Activated B cell treated with CpG ODN at 0.5 μM for 24 hours (primary cell): ENCODE measurements at places on chromosomes 4 and X.
A peak's percentile ranks its signal among the peaks of the same experiment; 100 is the strongest.

DNA sequence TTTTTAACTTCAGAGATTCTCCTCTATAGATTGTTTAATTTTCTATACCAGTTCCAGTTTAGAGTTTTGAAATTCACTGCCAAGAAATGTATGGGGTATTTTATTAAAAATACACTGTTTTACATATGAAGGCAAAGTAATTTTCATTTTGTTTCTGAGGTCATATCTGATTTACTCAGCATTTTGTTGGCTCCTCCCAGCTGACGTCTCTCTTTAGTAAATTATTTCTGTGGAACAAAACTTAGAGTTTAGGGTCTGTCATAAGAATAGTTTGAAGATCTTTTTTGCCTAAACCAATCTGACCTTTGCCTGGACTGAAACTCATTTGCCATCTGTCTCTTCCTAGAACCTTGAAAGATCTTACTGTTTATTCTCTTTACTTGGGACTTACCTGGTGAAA is 16.9 kb downstream of the FNIP2 start:
- peaks cover 67% of the 10 kb centered on the region for H3K27me3 ChIP-seq
- no peaks in the 10 kb centered on the region for H3K4me1 ChIP-seq
- no peak overlapping the region for H3K27ac ChIP-seq
- DNase-seq, result no peak
- H3K4me3 ChIP-seq, result no peak overlapping the region
- no peaks in the 10 kb centered on the region for H3K36me3 ChIP-seq

- no peak for DNase-seq
- H3K36me3 ChIP-seq, result peaks cover 3% of the 10 kb centered on the region
- H3K4me3 ChIP-seq, result no peak overlapping the region
- H3K27ac ChIP-seq, result no peak overlapping the region
Measured at GRCh38 chr4:183635741-183636140, 23.2 kb downstream of the RWDD4 start.

- H3K27me3 ChIP-seq, result peaks cover 6% of the 10 kb centered on the region
- no peak overlapping the region for H3K4me3 ChIP-seq
- H3K36me3 ChIP-seq, result no peaks in the 10 kb centered on the region
- no peak overlapping the region for H3K27ac ChIP-seq
Measured at GRCh38 chr4:183888564-183888963, 16.5 kb upstream of the STOX2 start.

- H3K27me3 ChIP-seq, result peaks cover 7% of the 10 kb centered on the region
- H3K27ac ChIP-seq, result no peak overlapping the region
- H3K36me3 ChIP-seq, result no peaks in the 10 kb centered on the region
- H3K4me1 ChIP-seq, result no peaks in the 10 kb centered on the region
- DNase-seq, result no peak
Measured at GRCh38 chr4:158996669-158997074, 106.2 kb upstream of the RAPGEF2 start.

DNA sequence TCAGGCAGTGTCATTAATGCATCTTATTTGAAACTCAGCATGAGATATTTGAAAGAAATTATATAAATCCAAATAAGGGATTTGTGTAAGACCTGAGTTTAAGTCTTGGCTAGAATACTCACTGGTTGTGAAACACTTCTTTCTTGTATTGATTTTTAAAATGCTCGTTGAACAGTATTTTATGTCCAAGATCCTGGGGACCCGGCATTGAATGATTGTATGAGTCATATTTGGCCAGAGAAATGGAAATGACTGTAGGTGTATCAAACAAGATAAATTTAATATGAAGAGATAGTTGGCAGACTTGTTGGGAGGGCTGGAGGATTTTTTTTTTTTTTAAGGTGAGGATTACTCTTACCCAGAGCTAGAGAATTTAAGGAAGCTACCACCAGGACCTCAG is 606.1 kb upstream of the CPEB2 start:
- H3K27me3 ChIP-seq, result no peaks in the 10 kb centered on the region
- H3K36me3 ChIP-seq, result no peaks in the 10 kb centered on the region
- no peak for DNase-seq
- no peak overlapping the region for H3K4me3 ChIP-seq
- no peak overlapping the region for H3K27ac ChIP-seq

GRCh38 chr4:3793545-3793944 is 27.4 kb downstream of the ADRA2C start:
- no peak overlapping the region for H3K27ac ChIP-seq
- no peaks in the 10 kb centered on the region for H3K36me3 ChIP-seq
- no peak overlapping the region for H3K4me3 ChIP-seq
- peaks cover 12% of the 10 kb centered on the region for H3K27me3 ChIP-seq
- no peaks in the 10 kb centered on the region for H3K4me1 ChIP-seq
- DNase-seq, result no peak

DNA sequence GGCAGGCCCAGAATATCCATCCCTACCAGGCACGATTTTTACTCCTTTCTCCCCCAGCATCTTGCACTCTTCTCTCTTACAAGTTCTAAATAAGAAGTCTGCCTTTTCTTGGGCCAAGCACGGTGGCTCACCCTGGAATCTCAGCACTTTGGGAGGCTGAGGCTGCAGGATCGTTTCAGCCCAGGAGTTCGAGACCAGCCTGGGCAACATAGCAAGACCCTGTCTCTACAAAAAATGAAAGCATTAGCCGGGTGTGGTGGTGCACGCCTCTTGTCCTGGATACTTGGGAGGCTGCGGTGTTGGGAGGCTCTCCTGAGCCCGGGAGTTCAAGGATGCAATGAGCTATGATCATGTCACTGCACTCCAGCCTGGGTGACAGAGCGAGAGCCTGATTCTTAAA is 64.8 kb downstream of the IRF2 start:
- no peak for DNase-seq
- peak overlapping the region; percentile 65 for H3K4me3 ChIP-seq
- peaks cover 63% of the 10 kb centered on the region for H3K4me1 ChIP-seq
- H3K27ac ChIP-seq, result peak overlapping the region; percentile 73
- H3K27me3 ChIP-seq, result no peaks in the 10 kb centered on the region
- peaks cover 85% of the 10 kb centered on the region for H3K36me3 ChIP-seq

DNA sequence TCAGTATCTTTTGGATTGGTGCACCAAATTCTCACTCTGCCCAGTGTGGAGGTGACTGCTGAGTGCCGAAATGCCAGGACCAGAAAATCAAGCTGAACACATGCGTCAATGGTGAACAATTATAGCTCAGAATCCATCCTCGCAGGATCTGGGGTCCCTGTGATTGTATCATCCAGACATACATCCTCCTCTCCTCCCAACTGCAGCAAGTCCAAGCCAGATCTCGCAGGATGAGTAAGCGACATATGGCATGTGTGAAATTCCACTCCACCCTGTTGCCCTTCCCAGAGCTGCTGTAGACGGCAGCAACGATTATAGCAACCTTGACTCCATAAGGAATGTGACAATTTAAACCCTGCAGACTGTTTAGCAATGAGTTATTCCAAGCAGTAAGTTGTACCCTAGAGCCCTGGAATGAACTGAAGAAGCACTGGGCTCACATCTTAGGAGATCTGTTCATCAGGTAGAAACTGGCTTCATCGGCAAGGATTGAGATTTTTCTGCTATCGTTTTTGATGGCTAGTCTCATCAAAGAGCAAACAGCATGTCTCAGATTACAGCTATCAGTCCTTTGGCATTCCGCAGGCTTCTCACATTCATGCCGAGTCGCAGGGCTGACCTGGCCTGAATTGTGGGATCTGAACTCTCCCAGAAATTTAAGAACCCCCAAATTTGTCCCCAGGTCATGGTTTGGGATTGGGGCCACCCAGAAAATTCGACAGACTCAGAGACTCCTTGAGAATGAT is 35.5 kb upstream of the SORBS2 start:
- H3K27ac ChIP-seq, result no peak overlapping the region
- H3K4me3 ChIP-seq, result no peak overlapping the region
- no peaks in the 10 kb centered on the region for H3K36me3 ChIP-seq
- no peaks in the 10 kb centered on the region for H3K27me3 ChIP-seq
- DNase-seq, result no peak

GRCh38 chrX:24842486-24842885 is 148.8 kb downstream of the POLA1 start:
- no peak for DNase-seq
- H3K36me3 ChIP-seq, result peaks cover 10% of the 10 kb centered on the region

DNA sequence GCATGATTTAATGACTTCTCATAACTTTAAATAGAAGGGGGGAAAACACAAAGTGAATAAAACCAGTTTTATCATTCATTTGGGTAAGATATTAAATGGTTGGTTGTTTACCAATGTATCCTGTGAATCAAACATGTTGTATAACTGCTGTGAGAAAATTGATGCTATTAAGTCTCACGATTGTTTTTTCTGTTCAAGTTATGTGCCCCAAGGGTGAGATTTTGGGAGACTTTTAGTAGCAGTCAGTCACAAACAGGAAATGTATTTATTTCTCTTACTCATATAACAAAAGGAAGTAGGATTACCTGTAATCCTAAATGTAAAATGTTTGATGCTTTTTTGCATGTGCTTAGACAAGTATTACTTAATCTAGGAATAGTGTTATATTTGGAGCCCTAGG is 39.2 kb downstream of the MTHFD2L start:
- H3K4me3 ChIP-seq, result no peak overlapping the region
- H3K4me1 ChIP-seq, result peaks cover 5% of the 10 kb centered on the region
- H3K27me3 ChIP-seq, result no peaks in the 10 kb centered on the region
- H3K27ac ChIP-seq, result no peak overlapping the region

- peak overlapping the region; percentile 35 for H3K4me3 ChIP-seq
- no peak for DNase-seq
Measured at GRCh38 chr4:101262683-101263082, 84.6 kb downstream of the PPP3CA start.

DNA sequence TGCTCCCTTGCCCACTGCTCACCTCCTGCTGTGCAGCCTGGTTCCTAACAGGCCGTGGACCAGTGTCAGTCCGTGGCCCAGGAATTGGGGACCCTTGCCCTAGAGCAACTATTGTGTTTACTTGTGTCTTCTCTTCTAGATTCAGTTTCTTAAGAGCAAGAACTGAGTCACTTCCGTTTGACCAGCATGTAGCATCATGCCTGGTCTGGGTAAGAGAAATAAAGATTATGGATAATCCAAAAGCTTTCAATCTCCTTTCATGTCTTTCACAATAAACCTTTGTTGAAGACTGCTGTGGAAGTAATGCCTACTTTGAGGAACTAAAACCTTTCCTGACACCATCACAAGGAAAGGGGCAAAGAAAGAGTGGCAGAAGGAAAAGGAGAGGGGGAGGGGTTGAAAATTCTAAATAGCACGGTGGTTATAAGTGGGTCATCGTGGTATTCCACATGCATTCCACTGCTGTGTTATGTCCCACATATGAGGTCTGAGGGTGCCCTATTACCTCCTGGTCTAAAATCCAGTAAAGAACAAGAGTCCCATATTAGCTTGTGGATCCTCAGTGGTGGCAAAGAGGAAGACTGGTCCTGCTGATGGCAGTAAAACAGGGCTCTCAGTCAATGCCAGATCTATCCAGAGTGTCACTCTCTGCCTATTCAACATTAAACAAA is 133.4 kb downstream of the RASL11B start:
- H3K4me1 ChIP-seq, result no peaks in the 10 kb centered on the region
- H3K36me3 ChIP-seq, result peaks cover 1% of the 10 kb centered on the region
- DNase-seq, result no peak
- no peak overlapping the region for H3K4me3 ChIP-seq

DNA sequence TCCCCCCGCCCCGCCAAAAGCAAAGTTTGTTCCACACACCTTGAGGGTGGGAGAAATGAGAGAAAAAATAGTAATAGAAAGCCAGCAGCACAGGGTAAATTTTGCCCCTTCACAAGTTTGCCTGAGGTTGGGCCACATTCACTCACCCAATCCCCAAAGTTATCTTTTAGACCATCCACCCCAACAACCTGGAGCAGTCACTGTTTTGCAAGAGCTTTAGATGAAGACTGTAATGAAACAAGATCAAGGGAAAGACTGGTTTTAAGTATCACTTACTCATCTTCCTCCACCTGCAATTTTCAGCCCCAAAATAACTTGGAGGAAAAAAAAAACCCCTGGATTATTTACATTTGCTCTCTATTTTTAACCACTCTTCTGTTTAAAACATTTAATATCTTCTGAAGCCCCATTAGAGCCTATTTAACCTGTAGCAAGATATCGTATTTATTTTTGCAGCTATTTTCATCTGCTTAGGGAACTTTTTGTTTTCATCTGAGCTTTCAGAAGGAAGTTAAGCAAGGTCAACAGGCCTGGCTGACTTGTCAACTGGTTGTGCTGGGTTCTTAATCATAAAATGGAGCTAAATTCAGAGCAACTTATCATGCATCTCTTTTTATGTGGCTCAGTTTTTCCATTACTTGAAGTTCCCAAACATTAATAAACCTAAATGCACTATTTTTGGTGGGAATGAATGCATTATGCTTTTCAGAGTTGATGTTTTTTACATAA is 24.6 kb upstream of the TBL1X start:
- no peaks in the 10 kb centered on the region for H3K27me3 ChIP-seq
- no peak for DNase-seq
- H3K4me1 ChIP-seq, result peaks cover 15% of the 10 kb centered on the region
- no peaks in the 10 kb centered on the region for H3K36me3 ChIP-seq

DNA sequence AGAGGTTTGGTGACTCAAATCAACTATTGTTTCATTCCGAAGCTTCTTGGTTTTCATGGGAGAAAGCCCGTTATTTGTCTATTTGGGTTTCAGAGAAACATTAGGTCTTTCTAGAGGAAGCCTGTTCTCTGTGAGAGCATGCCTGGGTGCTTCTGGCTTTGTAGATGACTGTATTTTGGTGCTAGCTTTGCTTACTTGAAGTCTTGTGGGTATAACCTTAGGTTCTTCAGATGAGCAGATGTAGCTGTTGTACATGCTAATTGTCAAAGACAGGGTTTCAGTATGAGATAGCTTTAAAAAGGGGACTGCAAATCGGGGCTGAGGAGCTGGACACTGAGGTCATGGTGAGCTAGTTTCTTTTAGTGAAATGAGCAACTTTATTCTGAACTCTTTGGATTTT is 7.9 kb upstream of the STOX2 start:
- H3K27ac ChIP-seq, result no peak overlapping the region
- H3K27me3 ChIP-seq, result peaks cover 11% of the 10 kb centered on the region
- no peak for DNase-seq
- no peaks in the 10 kb centered on the region for H3K4me1 ChIP-seq

- H3K27ac ChIP-seq, result no peak overlapping the region
- H3K4me3 ChIP-seq, result no peak overlapping the region
- no peaks in the 10 kb centered on the region for H3K27me3 ChIP-seq
- no peak for DNase-seq
- no peaks in the 10 kb centered on the region for H3K36me3 ChIP-seq
Measured at GRCh38 chr4:90996813-90997212, 869.6 kb downstream of the CCSER1 start.

DNA sequence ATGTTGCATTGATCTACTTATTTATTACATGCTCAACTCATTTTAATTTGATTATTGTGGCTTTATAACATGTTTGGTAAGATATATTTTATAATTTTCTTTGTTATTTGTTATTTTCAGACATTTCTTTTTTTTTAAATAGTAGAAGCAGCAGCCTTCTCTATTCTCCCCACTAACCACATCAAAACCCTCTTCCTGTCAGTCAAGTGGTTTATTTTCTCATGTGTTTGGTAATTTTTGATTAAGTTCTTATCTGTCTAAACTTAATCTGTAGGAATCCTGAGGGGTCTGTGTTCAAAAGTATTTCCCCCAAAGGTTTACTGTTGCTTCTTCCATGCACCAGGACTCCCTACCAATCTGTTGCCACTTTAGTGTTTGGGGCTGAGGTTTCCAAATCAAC is 131.9 kb downstream of the SCLT1 start:
- no peak overlapping the region for H3K4me3 ChIP-seq
- peaks cover 23% of the 10 kb centered on the region for H3K4me1 ChIP-seq
- H3K27ac ChIP-seq, result no peak overlapping the region
- no peaks in the 10 kb centered on the region for H3K27me3 ChIP-seq
